ENCODE measurements at places on chromosomes 3 and 15. TPM values are rescaled to one million over a fixed set of nuclear protein-coding genes. Genes with fewer than 3 reads are reported as not detected.

Gene SGO1
- 0.60 TPM for polyA plus RNA-seq

GRCh38 chr15:26564361-26564760 is 208.5 kb downstream of the GABRB3 start:
- no peaks in the 10 kb centered on the region for H3K27me3 ChIP-seq
- H3K27ac ChIP-seq: no peak overlapping the region
- no peak for DNase-seq
- no peaks in the 10 kb centered on the region for H3K36me3 ChIP-seq
- H3K4me1 ChIP-seq: no peaks in the 10 kb centered on the region

DNA sequence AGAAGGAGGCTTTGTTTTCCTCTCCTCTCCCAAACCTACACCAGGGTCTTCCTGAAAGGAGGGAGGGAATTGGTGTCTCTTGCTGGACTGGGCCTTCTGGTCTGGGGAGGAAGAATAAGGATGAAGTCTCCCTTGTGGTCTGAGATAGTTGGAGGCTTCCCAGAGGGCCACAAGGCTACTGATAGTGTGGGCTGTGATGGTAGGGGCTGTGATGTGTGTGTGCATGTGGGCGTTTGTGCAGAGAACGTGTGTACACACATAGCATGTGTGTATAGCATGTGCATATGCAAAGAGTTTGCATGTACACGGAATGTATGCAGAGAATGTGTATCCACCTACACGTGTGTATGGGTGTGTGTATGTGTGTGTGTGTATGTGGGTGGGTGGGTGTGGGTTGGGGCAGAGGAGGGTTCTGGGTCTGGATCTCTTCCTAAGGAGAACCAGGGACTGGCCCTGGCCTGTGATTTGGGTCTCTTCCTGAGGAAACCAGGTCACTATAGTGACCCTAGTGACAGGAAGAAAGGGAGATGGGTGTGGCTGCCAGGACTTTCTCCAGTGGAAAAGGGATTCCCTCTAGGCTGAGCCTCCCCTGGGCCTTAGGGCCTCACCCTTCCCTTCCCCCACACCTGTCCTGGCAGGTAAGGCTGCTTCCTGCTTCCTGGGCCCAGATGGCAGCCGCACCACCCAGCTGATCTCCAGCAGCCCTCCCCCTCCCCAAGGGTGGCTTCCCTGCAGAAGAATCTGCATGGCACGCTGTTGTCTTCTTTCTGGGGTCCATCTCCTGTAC is 1.7 kb downstream of the FLNB start:
- no peaks in the 10 kb centered on the region for H3K27me3 ChIP-seq
- H3K4me3 ChIP-seq: peak overlapping the region; percentile 94
- DNase-seq: peak; percentile 58
- H3K36me3 ChIP-seq: no peaks in the 10 kb centered on the region

Gene ITPKA
- 11.3 TPM for polyA plus RNA-seq

DNA sequence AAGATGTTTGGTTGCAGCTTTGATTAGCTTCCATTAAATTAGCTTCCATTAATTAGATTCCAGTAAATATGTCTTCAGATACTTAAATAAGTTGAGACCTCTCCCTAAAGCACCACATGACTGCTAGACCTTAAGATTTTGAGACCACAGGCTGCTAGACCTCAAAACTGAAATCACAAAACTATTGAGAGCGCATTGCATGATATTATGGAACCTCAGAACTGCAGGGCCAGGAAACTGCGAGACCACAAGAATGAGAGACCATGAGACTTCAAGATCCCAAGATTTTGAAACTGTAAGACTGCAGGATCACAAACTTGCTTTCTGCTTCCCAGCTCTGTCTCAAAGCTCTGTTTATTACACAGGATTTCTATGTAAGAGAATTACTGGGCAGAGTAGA is 87.4 kb downstream of the TRIM42 start:
- no peaks in the 10 kb centered on the region for H3K27me3 ChIP-seq
- no peaks in the 10 kb centered on the region for H3K36me3 ChIP-seq
- no peaks in the 10 kb centered on the region for H3K4me1 ChIP-seq
- DNase-seq: no peak
- H3K27ac ChIP-seq: no peak overlapping the region

DNA sequence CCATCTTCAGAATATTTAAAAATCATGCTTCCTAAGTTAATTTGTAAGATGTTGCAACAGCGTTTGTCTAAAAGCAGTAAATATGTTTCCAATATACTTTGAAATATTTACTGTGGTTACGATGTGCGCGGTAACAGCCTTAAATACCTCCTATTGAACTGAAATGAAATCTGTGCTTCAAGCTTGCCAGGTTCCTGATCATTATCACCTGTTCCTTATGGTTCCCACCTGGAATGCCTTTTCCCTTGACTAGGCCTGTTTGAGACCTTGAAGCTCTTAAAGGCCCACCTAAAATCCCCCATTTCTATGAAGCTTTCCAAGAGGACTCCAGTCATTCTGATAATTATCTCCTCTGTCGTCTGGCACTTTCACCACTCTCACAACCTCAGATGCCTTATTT is 146.7 kb downstream of the NAALADL2 start:
- peaks cover 11% of the 10 kb centered on the region for H3K4me1 ChIP-seq
- no peak overlapping the region for H3K27ac ChIP-seq
- no peaks in the 10 kb centered on the region for H3K27me3 ChIP-seq

DNA sequence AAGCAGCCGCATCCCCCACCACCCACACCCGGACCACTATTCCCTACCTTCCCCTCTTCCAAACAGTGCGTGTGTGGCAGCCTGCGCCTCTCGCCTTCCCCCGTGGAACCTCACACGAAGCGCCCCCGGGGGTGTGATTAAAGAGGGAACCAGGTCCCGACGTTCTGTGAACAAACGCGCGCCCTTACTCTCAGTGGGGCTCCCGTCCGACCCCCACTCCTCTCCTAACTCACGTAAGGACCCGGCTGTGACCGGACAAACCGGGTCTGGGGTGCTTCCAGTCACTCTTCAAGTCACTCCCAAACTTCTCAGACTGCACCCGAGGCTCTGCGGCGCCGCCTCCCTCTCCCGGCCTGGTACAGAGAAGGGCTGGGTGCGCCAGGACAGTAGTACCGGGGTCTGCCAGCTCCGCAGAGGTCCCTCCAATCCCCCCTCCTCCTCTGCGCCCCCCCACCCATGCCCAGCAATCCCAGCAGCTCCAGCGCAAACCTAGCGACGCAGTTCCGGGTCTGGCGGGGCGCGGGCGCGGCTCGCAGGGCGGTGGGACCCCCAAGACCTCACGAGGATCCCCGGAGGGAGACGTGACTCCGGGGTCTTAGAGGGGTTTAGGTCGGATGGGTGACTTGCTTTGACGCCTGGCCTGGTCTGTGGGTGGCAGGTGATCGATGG is 574 bp downstream of the DUOXA1 start:
- H3K4me3 ChIP-seq: no peak overlapping the region
- H3K27me3 ChIP-seq: peaks cover 36% of the 10 kb centered on the region
- no peak overlapping the region for H3K27ac ChIP-seq
- H3K36me3 ChIP-seq: no peaks in the 10 kb centered on the region
- DNase-seq: no peak

GRCh38 chr15:95687686-95688085 is 642.8 kb upstream of the NR2F2 start:
- no peak overlapping the region for H3K27ac ChIP-seq
- H3K36me3 ChIP-seq: no peaks in the 10 kb centered on the region
- no peak for DNase-seq

Gene PTPRG
- polyA plus RNA-seq: 8.7 TPM

Gene SPSB4
- not detected for polyA plus RNA-seq

GRCh38 chr3:36364260-36364659 is 16.0 kb upstream of the STAC start:
- no peaks in the 10 kb centered on the region for H3K36me3 ChIP-seq
- no peaks in the 10 kb centered on the region for H3K4me1 ChIP-seq
- H3K4me3 ChIP-seq: no peak overlapping the region
- no peak for DNase-seq

GRCh38 chr15:70159001-70159712 is 61.4 kb upstream of the TLE3 start:
- H3K36me3 ChIP-seq: no peaks in the 10 kb centered on the region
- no peaks in the 10 kb centered on the region for H3K4me1 ChIP-seq
- no peak overlapping the region for H3K27ac ChIP-seq
- no peaks in the 10 kb centered on the region for H3K27me3 ChIP-seq
- H3K4me3 ChIP-seq: no peak overlapping the region

GRCh38 chr3:7841451-7841850 is 660.2 kb upstream of the LMCD1 start:
- no peak overlapping the region for H3K4me3 ChIP-seq
- H3K4me1 ChIP-seq: peaks cover 4% of the 10 kb centered on the region
- H3K36me3 ChIP-seq: no peaks in the 10 kb centered on the region

GRCh38 chr3:169110633-169111032 is 552.9 kb downstream of the MECOM start:
- H3K36me3 ChIP-seq: no peaks in the 10 kb centered on the region
- no peaks in the 10 kb centered on the region for H3K27me3 ChIP-seq
- DNase-seq: no peak
- H3K4me3 ChIP-seq: no peak overlapping the region
- no peak overlapping the region for H3K27ac ChIP-seq

DNA sequence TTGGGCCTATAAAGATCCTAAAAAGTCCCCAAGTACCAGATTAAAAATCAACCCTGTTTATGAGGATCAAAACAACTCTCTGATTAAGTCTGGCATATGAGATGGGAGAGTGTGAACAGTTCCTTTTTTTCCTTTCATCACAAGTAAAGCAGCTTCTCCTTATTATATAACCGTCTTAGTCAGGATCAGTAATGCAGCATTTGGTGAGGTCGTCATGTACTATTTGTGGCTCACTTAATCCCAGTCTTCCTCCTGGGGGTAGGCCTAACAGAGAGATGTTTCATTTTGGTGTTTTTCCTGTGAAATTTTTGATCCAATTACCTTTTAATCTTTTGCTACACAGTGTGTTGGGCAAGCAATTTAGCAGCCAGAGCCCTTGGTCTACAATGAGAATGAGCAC is 333.1 kb upstream of the KCNMB2 start:
- H3K4me3 ChIP-seq: no peak overlapping the region
- H3K27me3 ChIP-seq: no peaks in the 10 kb centered on the region
- peaks cover 11% of the 10 kb centered on the region for H3K4me1 ChIP-seq
- H3K36me3 ChIP-seq: no peaks in the 10 kb centered on the region

GRCh38 chr3:66322436-66322835 is 101.6 kb downstream of the SLC25A26 start:
- H3K27ac ChIP-seq: no peak overlapping the region
- no peak for DNase-seq
- no peaks in the 10 kb centered on the region for H3K27me3 ChIP-seq
- no peaks in the 10 kb centered on the region for H3K36me3 ChIP-seq
- H3K4me1 ChIP-seq: no peaks in the 10 kb centered on the region
- H3K4me3 ChIP-seq: no peak overlapping the region

Gene CEP19
- polyA plus RNA-seq: 1.2 TPM

DNA sequence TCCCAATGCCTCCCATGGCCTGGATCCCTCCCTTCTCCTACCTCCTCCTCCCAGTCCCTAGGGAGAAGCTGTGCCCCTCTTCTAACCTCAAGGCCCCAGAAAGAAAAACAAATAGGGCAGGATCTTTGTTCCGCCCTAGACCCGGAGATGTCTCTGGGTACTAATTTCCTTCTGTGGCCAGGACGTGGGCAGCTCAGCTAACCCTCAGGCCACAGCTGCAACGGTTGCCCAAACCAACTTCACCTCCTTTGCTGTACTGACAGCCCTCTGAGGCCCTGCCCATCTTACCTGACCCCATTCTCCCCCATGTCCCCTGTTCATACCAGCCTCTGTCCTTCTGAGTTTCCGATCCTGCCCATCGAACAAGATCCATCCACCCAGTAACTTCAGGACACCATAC is 70.7 kb downstream of the SRGAP3 start:
- H3K36me3 ChIP-seq: no peaks in the 10 kb centered on the region
- H3K27ac ChIP-seq: no peak overlapping the region
- no peaks in the 10 kb centered on the region for H3K4me1 ChIP-seq
- H3K27me3 ChIP-seq: no peaks in the 10 kb centered on the region
- H3K4me3 ChIP-seq: no peak overlapping the region

Gene MKRN2OS
- 14.6 TPM for polyA plus RNA-seq

DNA sequence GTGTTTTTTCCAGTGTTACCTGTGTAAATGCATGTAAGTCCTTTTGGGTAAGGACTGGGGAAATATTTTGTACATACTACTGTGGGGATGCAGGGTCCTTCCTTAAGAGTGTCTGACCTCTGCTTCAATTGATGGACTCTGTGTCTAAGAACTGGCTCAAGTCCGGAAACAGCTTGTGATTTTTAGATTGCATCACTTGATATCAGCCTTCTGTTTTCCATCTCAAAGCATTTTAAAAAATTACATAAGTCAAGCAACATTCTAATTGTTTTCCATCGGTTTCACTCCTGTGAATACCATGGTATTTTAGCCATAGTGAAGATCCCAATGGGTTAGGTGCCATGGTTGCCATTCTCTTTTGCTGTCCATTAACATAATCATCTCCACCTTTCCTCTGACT is 597.6 kb downstream of the SQOR start:
- H3K4me1 ChIP-seq: no peaks in the 10 kb centered on the region
- no peaks in the 10 kb centered on the region for H3K27me3 ChIP-seq
- no peaks in the 10 kb centered on the region for H3K36me3 ChIP-seq
- no peak for DNase-seq
- no peak overlapping the region for H3K4me3 ChIP-seq
- no peak overlapping the region for H3K27ac ChIP-seq

DNA sequence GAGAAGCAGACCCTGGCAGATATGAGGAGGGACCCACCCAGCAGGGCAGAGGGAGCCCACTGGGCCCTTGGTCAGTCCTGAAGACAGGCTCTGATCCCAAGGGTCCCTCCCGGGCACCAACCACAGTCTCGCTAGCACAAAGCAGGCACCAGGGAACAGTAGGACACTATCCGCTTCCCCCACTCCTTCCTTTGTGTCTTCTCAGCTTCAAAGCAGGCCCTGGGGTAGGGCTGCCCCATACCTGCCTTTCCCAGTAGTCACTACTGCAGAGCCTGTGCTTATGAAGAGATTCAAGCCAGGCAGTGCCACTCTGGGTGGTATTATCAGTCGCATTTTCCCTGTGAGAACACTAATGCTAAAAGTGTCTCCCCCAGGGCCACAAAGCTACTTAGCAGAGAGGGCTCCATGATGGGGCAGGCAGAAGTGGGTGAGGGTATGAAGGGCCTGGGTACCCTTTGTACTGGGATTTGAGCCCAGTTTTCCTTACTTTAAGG is 32.7 kb downstream of the SRPRB start:
- H3K36me3 ChIP-seq: peaks cover 6% of the 10 kb centered on the region
- no peak for DNase-seq
- H3K27ac ChIP-seq: no peak overlapping the region
- H3K4me3 ChIP-seq: no peak overlapping the region
- H3K4me1 ChIP-seq: no peaks in the 10 kb centered on the region

GRCh38 chr15:72873379-72874233 is 90.0 kb upstream of the ADPGK start:
- no peak overlapping the region for H3K27ac ChIP-seq
- no peak overlapping the region for H3K4me3 ChIP-seq
- H3K36me3 ChIP-seq: no peaks in the 10 kb centered on the region
- no peaks in the 10 kb centered on the region for H3K27me3 ChIP-seq
- DNase-seq: no peak
- H3K4me1 ChIP-seq: peaks cover 4% of the 10 kb centered on the region

Gene UBAP1L
- polyA plus RNA-seq: 0.23 TPM

DNA sequence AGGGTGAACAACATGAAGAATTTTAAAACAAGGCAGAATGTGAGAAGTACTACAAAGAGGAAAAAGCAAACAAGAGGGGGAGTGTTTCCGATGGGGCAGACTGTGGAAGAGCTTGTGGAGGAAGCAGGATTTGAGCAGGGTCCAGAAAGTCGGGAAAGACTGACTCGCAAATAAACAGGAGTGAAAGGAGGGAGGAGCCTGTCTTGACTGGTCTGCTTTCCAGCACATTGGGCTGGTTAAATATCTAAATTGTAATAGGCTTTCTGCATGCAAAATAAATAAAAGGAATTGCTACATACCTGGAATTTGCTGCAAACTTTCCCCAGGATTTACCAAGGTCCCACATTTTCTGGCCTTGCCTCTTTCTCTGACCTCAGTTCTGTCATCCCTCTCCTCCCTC is 132.1 kb downstream of the RORA start:
- peaks cover 6% of the 10 kb centered on the region for H3K36me3 ChIP-seq
- DNase-seq: no peak
- H3K4me3 ChIP-seq: no peak overlapping the region
- H3K27me3 ChIP-seq: no peaks in the 10 kb centered on the region

Measured in sigmoid colon (tissue), 7 donors.